ENCODE measurements at places on chromosomes 1 and 21.

DNA sequence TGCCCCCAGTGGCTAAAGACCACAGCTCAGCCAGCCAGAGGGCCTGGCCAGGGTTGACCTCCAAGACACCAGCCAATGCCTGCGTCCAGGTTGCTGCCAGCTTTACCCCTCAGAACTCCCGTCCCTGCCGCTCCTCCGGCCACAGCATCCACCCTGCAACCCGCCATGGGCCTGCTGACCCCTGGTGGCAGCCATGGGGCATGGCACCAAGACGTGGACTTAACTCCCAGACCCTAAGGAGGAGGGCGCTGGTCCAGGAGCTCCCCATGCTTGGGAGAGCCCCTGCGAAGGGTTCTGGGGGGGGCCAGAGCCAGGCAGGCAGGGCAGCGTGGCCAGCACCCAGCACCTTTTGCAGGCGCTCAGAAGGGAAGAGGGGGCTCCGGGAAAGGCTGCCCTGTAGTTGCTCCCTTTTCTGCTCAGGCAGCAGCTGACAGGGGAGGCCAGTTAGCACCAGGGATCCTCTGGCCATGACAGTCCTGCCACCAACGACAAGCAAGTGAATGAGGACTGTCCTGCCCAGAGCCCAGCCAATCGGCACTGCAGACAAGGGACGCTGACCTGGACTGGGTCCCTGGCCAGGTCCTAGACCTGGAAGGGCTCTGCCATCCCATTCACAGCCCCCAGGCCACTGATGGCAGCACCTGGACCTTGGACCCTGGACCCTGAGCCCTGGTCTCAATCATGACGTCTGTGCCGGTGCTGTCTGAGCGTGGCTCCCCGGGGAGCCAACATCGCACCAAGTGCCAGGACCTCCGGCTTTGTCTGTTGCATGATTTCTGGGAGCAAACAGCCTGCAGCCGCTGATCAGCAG lies 246.2 kb downstream of the NPHP4 start:
- no peak for DNase-seq

DNA sequence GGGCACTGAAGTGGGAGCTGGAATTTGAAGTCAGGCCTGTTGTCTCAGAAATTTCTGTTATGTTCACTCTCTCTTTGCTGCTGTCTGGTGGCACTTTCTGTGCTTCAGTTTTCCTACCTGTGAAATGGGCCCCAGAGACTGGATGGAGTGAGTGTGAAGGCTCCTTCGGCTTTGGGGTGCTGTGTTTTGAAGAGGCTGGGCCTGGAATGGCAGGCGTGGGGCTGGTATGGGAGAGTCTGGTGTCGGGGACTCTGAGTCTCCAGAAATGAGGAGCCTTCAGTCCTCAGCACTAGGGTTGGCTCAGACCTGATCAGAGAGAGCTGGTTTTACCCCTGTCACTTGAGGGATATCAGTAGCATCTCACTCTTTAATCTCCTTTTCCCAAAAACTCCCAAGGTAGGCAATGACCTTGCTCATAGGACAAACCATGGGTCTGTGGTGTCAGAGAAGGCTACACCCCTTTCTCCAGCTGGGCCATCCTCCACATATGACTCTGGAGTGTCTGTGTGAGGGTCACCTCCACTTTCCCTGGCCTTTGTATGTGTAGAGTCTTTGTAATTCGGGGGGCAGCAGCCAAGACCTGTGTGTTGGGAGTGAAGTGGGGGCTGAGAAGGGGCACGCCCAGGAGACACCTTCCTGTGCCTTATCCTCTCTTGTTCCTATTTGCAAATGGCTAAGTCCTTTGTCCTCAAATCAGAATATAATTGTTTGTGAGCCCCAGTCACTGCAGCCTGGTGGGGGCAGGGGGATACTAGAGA lies 279.9 kb downstream of the PTPRU start:
- no peak for DNase-seq

DNA sequence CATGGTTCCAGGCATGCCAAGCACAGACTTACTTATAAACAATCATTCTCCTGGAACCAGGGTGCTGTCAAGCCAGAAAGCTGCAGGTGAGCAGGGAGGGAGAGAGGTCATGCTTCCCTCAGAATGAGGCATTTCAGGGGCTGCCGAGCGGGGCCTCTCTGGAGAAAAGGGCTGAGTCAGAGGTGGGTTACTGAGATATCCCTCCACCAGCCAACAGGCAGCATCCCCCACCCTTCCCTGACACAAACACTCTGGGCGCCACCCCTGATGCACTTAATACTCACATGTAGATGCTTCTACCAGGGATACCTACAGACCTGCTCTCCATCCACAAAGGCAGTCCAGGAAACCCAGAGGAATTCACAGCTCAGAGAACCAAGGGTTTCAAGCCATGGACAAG lies 13.1 kb downstream of the STK40 start:
- no peak for DNase-seq

DNA sequence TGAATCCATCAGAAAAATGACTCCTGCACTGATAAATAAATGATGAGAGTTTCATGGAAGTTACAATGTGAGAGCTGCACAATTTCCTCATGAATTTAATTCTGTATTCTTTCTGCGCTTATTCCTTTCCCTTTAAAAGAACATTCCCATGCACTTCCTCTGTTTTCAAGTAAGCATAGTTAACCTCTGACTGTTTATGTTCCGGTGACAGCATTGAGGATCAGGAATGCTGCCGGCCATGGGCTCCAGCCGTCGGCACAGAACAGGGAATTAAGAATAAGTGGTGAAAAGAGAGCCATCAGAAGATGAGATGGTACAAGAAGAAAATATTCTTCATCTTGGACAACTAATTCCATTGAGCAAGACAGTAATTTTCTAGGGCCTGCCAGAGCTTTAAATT lies 65.3 kb downstream of the SUSD4 start:
- no peak for DNase-seq

DNA sequence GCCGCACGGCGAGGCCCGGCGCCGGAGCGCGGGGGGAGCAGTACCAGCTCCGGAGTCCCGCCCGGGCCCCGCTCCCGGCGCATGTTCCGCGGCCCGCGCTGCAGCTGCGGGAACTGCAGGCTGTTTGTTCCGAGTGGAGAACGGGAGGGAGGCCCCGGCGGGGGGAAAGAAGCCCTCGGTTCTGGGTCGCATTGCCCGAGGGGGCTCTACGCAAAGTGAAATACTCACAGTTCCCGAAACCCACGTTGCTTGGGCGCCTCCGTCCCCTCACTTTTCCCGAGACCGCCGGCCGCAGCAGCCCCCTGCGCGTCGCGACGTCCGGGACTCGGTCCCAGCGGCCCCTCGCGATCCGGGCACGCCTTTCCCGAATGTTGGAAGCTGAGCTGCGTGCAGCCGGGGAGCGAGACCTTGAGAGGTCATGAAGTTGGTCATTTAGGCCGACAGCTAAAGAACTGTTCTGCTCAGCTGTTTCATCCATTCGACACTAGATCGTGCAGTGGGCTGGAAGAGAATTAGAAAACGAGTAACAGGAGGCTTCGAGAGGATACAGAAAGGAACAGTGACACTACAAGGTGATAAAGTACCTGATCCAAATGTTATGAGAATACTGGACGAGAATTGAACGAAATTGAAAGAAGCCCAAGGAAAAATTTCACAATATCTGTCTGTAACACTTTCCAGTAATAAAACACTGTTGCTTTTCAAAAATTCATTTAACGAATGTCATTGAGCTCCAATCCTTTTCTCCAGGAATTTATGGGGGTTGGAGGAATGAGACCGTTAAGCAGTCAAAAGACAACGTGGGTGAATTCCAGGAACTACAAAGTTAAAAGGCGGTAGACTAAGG lies 657 bp upstream of the LIN9 start:
- no peak for DNase-seq

DNA sequence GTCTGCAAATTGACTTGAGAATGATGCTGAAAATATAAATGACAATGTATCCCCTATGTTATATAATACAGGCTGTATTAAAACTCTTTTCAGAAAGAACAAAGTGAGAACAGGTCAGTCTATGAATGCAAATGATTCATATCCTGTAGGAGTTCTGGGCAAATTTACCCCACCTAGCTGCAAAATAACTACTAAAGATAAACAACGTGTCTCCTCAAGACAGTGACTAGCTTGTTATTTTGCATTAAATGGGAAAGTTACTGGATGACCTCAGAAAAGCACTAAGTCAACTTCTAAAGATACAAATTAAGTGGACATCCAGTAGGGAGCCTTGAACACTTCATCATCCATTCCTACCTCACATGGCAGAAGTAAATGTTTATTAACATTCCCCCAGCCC lies 11.1 kb downstream of the RNF19B start:
- no peak for DNase-seq

GRCh38 chr1:1216770-1217620 lies 3.0 kb upstream of the TNFRSF4 start:
- no peak for DNase-seq

GRCh38 chr21:36076878-36077655 lies 7.2 kb downstream of the CBR1 start:
- DNase-seq = no peak

DNA sequence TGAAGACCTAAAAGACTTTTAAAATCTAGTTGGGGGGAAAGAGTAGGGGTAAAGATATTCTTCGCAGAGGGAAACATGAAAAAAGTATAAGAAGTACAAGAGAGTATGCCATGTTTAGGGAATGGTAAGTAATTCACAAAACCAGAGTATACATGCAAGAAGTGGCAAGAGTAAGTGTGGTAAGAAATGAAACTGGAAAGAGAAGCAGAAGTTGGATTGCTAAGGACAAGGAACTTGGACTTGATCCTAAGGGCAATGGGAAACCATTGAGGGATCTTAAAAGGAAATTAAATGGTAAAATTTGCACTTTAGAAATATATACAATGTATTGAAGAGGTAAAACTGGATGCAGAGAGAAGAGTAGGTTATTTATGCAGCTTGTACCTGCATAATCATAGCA lies 9.2 kb upstream of the ZNF644 start:
- DNase-seq = no peak

DNA sequence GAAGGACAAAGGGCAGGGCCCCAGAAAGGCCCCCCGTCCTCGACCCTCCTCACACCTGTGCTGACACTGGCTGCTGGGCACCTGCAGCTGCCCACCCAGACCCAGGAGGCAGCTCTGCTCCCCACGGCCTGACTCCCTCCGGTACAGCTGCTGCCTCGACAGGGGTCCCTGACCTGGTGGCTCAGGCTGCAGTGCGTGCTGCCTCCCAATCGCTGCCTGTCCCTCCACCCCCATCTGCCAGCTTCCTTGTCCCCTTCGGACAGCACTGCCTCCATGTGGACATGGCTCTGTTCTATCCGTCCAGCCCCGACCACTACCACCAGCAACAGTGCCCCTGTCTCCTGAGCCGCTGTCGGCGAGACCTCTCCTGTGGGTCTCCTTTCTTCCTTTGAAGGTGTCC lies 4.1 kb downstream of the NOC2L start:
- DNase-seq = no peak

GRCh38 chr1:186807163-186807562 lies 21.6 kb upstream of the PLA2G4A start:
- no peak for DNase-seq

DNA sequence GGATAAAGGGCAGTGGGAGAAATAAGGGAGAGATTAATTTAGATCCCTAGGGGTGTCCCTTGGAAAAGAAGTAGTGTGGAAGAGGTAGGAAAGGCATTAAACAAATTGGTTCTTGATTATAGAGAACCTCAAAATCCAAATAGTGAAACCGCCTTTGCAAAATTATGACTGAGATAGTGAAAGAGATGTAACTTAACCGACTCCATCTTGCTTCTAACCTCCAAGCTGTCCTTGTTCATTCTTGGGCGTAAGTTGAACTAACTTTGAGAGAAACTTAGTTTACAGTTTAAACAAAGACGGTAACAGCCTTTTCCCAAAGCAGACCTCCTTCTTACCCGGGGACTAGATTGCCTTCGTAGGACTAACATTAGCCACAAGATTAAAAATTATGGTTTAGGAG lies 3.2 kb upstream of the RAB3GAP2 start:
- DNase-seq = no peak

DNA sequence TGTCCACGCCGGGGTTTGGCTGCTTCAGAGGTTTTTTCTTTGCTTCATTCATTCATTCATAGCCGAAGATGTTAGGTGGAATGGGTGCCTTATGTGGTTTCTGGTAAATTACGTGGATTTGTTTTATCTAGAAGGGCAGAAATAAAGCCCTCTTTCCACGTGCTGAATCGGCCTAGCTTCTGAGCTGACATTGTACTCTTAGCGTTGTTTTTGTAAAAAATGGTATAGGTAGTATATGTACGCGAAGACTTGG lies 1.5 kb downstream of the GALNT2 start:
- DNase-seq = no peak

GRCh38 chr1:150121236-150121862 lies 28.4 kb upstream of the PLEKHO1 start:
- DNase-seq = no peak

DNA sequence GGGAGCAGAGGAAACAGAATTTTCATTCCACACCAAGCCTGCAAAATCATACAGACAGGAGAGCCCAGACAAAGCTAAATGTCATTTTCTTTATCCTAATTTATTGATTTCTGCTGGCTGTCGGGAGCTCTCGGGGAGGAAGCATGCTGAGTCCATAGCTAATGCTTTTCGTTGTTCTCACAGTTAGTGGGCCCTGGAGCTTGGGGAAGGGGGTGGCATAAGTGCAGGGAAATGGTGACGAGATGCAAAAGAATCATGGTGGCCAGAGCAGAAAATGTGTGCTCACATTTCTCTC lies 202.4 kb downstream of the TOMM20 start:
- no peak for DNase-seq

DNA sequence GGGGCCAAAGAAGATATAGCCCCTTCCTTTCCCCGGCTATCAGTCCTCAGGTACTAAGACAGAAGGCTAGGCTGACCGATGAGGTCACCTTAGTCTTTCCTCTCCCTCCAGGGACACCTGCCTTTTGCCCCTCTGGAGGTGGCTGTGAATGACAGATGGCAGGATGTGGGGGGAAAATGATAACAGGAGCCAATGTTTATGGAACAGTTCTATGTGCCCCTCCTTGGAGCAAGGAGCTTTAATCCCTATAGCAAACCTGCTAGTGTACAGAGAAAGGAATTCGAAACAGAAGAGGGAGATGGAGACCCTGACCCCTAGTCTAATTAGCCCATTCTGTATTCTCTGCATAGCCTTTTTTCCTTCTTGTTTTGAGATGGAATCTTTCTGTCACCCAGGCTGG lies 28.1 kb downstream of the SERINC2 start:
- no peak for DNase-seq

DNA sequence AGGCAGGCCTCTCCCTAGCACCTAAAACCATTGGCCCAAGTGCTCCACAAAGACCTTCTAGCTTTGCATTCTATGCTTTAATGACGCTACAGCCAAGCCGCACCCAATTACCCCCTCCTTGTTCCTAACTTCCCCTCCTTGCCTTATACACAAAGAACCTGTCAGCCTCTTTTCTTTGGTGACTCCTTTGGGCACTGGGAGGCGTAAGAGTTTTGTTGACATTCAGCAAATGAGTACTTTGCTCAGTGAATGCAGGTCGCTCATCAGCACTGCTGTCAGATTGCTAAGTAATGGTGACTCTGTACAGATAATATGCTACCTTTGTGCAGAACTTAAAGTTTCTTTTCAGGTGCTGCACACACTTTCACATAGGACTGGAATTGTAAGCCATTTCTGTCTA lies 187.6 kb upstream of the FAM78B start:
- no peak for DNase-seq

DNA sequence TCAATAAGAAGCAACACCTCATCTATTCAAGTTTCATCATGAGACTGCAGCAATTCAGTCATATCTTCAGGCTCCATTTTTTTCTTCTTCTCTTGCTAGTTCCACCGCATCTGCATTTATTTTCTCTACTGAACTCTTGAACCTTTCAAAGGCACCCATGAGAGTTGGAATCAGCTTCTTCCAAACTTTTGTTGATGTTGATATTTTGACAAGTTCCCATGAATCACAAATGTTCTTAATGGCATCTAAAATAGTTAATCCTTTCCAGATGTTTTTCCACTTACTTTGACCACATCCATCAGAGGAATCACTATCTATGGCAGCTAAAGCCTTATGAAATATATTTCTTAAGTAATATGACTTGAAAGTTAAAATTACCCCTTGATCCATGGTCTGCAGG lies 434.3 kb downstream of the GPATCH2 start:
- DNase-seq = no peak
